Fibroblast of skin of abdomen (primary cell): ENCODE measurements at places on chromosomes 13 and 19.

- no peak for DNase-seq
Observed at GRCh38 chr19:6717441-6717971, 2.9 kb downstream of the C3 start.

DNA sequence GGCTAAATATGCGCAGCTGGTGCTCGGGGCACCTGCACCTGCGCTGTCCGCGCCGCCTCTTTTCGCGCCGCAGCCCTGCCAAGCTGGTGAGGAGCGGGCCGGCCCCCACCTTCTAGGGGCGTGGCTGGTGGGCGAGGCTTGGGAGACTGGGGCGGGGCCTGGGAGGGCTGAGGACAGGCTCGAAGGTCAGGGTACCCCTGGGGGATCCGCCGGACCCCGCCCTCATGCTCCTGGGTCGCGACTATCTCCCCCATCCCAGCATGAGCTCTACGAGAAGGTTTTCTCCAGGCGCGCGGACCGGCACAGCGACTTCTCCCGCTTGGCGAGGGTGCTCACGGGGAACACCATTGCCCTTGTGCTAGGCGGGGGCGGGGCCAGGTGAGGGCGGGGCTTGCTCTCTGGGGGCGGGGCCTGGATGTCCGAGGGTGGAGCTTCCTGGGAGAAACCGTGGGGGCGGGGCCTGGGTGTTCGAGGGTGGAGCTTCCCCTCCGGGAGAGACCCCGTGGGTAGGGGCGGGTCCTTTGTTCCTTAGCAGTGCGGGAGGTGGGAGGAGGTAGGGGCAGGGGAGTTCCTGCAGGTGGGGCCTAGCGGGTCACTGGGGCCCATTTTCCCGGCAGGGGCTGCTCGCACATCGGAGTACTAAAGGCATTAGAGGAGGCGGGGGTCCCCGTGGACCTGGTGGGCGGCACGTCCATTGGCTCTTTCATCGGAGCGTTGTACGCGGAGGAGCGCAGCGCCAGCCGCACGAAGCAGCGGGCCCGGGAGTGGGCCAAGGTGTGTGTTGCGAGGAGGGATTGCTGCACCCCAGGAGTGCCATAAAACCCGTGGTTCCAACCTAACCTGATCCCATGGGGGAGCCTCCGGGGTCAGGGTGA, 19.7 kb downstream of the PNPLA6 start:
- DNase-seq: no peak

DNA sequence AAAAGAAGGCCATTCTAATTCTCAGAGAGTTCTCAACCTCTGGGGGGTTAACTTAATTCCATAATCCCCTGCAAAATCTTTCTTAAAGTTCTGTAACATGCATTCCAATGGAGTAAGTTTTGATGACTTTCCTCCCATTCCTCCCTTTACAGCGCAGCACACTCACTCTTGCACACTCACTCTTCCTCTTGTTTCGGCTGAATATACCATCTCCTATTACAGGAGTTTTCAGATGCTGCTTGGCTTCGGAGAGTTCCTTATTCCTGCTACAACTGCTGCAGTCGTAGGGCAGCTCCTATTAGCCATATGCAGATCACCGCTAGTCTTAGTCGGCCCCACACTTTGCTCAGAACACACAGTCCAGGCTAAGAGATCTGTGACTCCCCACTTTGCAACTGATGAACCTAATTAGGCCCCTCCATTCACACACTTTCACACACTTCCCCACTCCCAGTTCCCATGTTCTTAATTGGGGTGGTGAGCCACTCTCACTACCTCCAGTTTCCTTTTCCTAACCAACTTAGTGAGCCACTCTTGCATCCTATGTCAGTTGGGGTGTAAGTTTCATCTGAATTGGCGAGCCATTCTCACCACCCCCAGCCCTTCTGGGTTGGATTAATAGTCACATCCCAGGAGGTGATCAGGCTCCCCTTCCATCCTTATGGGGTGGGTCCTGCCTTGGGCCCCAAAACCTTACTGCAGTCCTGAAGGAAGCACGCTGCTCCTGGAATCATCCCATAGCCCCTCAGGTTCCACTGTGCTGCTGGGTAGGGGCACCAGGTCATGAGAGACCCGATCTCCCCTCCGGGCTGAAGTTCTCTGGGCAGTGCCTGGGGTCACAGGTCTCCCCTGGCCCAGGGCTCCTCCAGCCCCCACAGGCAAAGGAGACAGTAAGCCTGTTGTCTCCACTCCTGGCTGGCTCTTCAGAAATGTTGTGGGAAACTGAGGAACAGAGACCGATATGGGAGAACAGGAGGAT, 53.9 kb downstream of the OR10H4 start:
- DNase-seq: peak; percentile 28

- peak; percentile 42 for DNase-seq
Observed at GRCh38 chr13:110965038-110965754, 50.3 kb upstream of the ANKRD10 start.

DNA sequence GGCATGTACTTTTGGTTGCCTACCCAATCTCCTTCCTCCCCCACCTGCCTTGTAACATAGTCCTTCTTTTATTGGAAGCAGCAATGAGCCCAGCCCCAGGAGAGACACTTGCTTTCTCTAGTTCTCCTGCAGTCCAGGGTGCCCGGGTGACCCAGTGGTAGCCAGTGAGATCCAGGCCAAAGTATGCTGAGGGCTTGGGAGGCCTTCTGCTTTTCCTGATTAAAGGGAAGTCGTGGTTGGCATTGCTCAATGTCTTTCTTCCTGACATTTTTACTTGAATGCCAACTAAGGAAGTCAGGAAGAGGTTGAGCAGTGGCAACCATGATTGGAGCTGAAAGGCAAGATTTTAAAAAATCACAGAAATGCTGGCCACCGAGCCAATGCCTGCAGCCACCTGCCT, 25.7 kb downstream of the CNMD start:
- DNase-seq: no peak

GRCh38 chr19:45117167-45117594, 24.2 kb downstream of the PPP1R37 start:
- no peak for DNase-seq

DNA sequence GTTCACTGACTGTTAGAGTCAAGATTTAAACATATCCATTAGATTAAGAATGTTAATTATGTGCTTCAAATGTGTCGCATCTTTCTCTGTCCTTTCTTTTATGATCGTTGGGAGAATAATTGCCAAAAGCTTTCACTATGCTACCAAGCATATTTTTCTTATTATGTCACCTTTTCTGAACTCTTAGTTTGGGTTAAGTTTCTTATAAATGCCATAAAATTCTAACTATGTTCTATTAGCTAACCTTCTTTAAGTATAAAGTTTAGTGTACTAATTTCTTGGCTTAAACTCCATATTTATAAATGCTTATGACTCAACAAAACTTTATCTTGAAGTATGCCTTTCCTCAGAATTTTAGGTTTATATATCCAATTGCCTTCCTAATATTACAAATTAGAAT, 1759.4 kb downstream of the PCDH9 start:
- peak; percentile 62 for DNase-seq

- no peak for DNase-seq
Observed at GRCh38 chr13:98019186-98019585, 65.7 kb downstream of the IPO5 start.

GRCh38 chr13:66138172-66138811, 1091.8 kb downstream of the PCDH9 start:
- no peak for DNase-seq

DNA sequence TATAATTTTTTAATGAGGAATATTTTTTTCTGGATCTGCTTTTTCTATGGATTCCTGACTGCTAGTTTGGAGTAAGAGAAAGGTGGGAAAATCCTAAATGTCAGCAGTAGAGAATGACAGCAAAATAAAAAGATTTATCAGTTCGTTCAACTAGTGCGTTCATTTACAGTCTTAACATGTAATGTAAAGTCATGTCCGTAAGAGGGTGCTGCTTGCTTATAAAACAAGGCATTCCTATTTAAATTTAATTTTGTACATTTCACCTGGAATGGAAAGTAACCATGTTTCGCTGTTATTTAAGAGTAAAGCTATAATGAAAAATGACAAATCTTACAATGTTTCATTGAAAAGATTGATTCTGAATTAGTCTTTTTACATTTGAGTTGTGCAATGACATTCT, 76.6 kb downstream of the ZMYM2 start:
- no peak for DNase-seq

DNA sequence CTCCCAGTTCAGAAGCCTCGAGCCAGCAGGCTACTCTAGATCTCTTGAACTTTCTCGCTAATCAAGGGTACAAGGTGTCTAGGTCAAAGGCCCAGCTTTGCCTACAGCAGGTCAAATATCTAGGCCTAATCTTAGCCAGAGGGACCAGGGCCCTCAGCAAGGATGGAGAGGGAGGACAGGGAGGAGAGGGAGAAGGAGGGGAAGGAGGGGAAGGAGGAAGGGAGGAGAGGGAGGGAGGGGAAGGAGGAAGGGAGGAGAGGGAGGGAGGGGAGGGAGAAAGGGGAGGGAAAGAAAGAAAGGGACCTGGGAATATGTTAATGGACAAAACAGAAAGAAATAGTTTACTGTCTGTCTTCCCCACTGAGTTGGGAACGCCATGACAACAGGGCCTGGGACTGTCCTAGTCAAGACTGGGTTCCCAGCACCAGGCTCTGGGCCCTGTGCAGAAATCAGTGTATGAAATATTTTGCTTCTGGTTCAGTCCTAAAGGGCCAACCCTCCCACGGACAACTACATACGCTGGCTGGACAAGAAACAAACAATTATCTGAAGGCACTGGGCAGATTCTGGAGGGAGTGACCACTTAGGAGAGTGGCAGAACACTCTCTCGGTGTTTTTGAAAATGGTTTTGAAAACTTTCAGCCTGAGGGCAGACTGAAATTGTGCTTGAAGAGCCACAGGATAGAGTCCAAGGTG, 4.6 kb downstream of the ECH1 start:
- no peak for DNase-seq

- DNase-seq: no peak
Observed at GRCh38 chr13:86633346-86633745, 834.1 kb upstream of the SLITRK6 start.

GRCh38 chr19:5977222-5977784, 637 bp downstream of the RANBP3 start:
- no peak for DNase-seq

GRCh38 chr13:80901111-80901510, 560.2 kb upstream of the SPRY2 start:
- DNase-seq: peak; percentile 49
